NCI-H446 treated with DMSO at 0.1 percent for 48 hours (cell line): ENCODE measurements at places on chromosomes 5 and 9.
A peak's percentile ranks its signal among the peaks of the same experiment; 100 is the strongest.

DNA sequence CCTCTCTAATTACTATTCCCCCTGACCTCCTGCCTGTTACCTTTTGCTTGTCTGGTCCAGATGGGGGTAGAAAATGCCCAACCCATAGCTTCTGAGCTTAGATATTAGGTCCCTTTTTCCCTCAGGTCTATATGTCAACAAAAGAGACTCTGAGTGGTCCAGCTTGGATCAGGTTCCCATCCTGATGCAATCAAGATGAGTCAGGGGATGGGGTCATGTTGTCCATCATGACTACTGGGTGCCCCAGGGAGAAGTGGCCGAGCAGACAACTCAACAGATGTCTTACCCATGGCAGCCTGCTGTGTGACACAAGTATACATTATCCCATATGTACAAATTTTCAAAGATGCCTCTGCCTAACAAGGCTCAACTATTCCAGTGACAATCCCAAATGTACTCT, 9.1 kb upstream of the ANKH start:
- no peak for DNase-seq

DNA sequence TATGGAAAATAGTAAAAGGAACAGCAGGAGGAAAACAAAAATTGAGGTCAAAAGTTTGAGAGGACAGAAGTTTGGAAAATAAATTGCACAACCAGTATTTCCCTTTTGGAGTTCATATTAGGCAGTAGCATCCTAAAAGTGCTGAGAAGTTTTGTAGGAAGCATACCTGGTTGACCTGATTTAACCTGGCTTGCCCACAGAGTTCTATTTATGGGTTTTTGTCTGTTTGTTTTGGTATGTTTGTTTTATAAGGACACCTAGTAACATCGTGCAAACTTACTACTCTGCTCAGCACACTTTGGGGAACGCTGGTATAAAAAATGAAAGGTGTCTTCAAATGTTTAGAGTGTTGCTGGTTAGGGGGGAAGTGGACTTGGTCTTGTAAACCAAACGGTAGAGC, 15.1 kb downstream of the ADRB2 start:
- no peak for DNase-seq

GRCh38 chr5:149432911-149433401, 53.9 kb upstream of the IL17B start:
- DNase-seq = no peak

DNA sequence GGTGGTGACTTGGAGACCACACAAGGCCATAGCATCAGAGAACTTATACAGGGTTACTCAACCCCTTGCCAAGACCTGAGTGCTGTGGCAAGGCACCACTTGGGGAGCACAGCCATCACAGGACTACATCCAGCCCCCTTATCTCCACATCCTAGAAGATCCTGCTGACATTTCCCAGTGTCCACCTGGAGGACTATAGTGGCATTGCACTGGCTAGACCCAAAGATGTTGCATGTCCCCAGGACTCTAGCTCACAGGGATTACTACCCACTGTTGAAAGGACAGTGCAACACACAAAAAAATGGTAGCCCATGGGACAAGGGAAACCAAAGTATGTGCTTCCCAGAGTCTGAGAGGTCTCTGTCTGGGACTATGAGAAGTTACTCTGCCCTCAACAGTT, 411.1 kb upstream of the NUDT12 start:
- no peak for DNase-seq

DNA sequence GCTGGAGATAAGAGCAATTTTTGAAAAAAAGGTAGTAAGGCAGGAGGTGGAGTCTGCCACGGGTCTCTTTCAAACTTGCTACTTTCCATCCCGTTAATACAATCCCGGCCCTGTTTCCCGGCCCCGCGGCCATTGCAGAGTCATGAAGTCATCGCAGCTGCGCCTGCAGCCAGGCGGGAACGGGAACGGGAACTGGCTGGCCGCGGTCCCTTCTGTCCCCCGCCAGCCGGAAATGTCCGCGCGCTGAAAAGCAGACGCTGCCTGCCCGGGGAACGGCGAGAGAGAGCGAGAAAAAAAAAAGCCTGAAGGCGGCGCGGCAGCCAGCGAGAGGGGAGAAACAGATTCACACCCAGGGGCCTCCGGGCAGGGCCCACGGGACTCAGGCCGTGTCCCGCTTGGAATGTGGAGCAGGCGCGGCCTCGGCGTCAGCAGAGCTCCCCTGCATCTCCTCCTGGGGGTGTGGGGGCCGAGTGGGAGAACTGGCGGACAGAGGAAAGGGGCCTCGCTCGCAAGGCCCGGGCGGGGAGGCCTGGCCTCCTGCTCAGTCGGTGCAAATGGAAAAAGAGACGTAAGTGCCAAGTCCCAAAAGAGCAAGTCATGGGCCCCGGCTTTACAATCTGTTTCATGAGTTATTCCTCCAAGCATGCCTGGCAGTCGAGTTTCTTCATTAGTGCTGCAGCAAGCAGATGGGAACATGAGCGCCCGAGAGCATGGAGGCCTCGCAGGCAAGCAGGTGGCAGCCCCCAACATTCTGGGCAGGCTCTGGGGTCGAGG, 201.2 kb upstream of the GAS1 start:
- no peak for DNase-seq

DNA sequence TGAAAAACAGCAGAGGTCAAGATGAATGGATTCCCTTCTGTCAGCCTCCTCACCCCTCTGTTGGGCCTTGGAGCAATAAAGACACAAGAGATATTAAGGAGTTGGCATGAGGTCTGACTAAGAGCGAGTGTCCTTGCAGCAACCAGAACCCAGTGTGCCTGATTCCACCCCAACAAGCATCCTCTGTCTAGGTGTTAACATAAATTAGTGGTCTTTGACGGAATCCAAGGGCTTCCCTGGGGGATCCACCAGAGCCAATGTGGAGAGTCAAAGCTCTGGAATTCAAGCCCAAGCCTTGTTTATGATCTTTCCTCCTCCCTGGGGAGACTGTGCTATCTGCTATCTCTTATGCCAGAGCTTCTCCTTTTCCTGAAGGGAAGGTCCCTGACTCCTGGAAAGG, 128.1 kb upstream of the SMIM23 start:
- no peak for DNase-seq

DNA sequence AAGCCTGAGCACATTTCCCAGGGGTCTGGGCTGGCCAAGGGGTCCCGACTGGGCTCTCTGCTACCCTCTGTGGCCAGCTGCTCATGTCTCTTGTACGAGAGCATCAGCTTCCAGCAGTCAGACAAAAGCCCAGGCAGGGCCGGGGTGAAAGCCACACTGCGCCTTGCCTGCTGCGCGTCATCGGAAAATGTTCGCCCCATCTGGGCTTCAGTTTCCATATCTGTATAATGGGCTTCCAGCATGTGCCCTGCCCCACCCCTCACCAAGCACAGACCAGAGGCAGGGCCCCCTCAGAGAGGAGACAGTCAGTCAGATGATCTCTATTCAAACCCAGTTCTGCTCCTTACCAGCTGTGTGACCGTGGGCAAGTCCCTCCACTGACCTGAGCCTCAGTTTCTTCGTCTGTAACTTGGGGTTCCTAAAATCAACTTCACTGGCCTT, 8.0 kb upstream of the GRHPR start:
- no peak for DNase-seq

- no peak for DNase-seq
Measured at GRCh38 chr9:14733133-14733532, 10.6 kb upstream of the CER1 start.

DNA sequence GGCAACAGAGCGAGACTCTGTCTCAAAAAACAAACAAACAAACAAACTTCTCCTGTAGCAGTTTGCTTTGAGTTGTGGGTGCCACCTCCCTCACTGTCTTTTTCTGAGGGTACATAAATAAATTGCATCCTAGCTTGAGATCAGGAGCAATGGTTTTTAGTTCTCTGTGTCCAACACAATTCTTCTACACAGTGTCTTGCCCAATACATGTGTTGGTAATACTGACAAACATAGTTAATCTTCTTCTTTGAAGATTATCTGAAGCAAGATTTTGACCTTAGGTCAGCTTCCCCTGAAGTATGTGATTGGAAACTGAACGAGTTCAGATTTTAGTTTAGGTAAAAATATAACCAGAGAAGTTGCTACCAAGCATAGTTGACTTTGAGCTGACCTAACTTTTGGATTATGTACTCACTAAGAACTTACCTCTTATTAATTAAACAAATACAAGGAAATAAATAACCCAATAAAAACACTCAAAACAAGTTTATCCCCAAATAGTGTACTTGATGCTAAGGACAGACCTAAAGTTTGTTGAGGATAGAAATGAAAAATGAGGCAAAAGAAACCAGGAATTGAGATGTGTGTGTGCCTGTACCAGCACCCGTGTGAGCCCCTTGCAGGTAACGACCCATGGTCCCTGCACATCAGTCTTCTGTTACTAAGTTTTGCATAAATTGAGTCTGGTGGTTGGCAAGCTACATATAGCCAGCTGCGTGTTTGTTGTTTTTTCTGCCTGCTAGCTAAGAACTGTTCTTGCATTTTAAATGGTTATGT, 16.2 kb downstream of the TJP2 start:
- DNase-seq = no peak

GRCh38 chr5:139698490-139699146, 50.5 kb downstream of the CXXC5 start:
- DNase-seq = peak; percentile 32

DNA sequence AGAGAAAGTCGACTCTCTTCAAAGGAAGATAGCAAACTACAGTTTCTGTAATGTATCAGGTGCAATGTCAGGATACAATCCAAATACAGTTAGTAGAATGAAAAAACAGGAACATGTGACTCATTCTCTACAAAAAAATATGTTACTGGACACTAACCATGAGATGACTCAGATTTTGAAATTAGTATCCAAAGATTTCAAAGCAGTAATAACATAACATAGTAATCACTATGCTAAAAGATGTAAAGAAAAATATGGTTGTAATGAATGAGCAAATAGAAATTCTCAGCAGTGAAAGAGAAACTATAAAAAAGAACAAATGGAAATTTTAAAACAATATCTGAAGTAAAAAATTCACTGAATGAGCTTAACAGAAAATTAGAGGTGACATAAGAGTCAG, 42.3 kb downstream of the SHOC1 start:
- no peak for DNase-seq

DNA sequence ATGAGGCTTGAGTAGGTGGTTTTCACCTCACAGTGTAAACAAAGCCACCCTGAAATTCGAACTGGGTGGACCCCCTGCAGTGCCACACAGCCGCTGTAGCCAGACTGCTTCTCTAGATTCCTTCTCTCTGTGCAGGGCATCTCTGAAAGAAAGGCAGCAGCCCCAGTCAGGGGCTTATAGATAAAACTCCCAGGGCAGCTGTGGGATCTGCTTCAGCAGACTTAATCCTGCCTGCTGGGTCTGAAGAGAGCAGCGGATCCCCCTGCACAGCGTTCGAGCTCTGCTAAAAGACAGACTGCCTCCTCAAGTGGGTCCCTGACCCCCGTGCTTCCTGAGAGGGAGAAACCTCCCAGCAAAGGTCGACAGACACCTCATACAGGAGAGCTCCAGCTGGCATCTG, 71.4 kb downstream of the CARTPT start:
- no peak for DNase-seq

DNA sequence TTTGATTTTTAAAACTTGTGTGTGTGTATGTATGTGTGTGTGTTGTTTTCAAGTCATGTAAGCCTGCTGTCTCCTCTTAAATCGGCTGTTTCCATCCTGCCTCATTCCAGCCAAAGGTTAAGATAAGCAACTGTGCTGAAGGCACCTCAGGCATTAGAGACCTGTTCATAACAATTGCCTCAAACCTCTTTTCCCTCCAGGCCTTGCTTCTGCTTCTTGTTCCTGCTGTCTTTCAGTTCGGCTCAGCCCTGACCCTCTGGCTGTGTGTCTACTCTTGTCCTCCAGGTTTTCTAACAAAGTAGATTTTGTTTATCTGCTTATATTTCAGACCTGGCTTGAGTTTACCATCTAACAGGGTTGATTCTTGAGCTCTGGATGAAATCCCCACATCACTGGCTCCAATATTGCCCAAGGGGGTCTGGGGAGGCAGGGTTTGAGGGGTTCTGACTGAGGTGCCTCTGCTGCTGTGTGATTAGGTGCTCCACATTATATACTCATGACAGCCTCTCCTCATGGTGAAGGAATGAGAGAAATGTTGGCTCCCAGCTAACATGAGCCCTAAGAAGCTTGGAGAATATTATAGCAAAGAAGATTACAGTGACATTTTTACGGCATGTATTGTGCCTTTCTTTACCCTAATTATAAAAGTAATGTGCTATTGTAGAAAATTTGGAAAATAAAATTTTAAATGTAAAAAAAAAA, 229.7 kb upstream of the PIK3R1 start:
- no peak for DNase-seq

DNA sequence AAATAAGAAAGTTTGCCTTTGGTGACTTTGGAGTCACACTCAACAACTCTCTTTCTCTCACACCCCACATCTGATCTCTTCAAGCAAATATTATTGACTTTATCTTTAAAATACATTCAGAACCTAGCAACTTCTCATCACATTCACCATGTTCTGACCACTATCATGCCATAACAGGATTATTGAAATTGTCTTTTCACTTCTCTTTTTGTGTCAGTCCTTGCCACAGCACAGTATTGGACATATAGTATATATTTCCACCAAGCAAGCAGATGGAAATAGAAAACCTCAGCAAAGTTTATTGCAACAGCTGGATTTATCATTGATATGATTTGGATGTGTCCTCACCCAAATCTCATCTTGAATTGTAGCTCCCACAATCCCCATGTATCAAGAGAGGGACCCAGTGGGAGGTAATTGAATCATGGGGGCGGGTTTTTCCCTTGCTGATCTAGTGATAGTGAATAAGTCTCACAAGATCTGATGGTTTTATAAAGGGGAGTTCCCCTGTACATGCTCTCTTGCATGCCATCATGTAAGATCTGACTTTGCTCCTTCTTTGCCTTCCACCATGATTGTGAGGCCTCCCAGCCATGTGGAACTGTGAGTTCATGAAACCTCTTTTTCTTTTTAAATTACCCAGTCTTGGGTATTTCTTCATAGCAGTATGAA, 26.9 kb upstream of the ITGA1 start:
- no peak for DNase-seq

GRCh38 chr5:38800515-38800914, 45.3 kb upstream of the OSMR start:
- DNase-seq = no peak

GRCh38 chr9:81579381-81579780, 110.0 kb downstream of the TLE1 start:
- DNase-seq = no peak

DNA sequence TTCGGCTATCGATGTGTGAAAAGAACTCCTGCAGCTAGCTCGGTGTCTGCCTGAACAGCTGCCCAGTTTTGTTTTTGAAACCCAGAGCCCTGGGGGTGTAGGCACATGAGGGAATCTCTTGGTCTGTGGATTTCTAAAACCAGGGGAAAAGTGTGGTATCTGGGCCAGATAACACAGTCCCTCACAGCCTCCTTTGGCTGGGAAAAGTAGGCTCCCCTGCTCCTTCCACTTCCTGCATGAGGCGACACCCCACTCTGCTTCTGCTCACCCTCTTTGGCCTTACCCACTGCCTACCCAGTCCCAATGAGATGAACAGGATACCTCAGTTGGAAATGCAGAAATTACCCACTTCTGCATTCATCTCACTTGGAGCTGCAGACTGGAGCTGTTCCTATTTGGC, 9.5 kb upstream of the CDO1 start:
- no peak for DNase-seq

DNA sequence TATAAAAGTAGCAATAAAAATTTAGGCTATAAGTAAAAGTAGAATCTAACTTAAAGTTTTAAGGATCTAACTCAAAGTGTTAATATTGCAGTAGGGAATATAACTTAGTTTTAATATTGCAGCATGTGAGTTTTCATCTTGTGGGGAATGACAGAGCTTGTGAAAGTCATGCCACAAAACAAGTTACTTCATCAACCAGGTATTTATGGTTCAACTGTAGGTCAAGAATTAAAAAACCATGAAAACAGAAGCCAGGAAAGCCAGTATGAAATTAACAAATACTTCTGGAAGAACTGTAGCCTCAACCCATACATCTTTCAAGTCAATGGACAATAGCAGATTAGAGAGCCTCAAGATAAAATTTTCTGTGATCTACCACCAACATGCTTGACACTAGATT, 19.0 kb downstream of the HMGCS1 start:
- DNase-seq = no peak
